ENCODE measurements at places on chromosomes 7 and 10. TPM values are rescaled to one million over a fixed set of nuclear protein-coding genes. Genes with fewer than 3 reads are reported as not detected.

PLAC9 gene
- 19.6 TPM for total RNA-seq

MET gene
- total RNA-seq = 20.3 TPM

MMP21 gene
- not detected for total RNA-seq

GRCh38 chr10:92238586-92239098 is 52.2 kb downstream of the CPEB3 start:
- DNase-seq = peak; percentile 82
- H3K4me1 ChIP-seq = peaks cover 42% of the 10 kb centered on the region
- no peaks in the 10 kb centered on the region for H3K27me3 ChIP-seq
- H3K4me3 ChIP-seq = peak overlapping the region; percentile 82
- H3K36me3 ChIP-seq = no peaks in the 10 kb centered on the region

DNA sequence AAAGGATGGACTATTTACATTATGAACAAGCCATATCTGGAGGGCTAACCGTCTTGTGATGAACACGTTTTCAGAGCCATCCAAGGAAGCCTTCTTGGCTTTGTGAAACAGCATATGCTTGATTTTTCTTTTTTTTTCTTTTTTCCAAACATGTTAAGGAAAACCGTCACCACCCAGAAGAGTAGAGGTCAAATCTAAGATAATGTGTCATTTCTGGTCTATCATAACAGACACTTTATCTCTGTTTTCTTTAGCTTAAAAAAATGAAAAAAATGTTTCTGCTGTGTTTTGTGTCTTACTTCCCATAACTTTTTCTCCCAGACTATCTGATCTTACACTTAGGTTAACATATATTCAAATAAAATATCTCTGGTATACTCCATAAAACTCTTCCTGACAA is 76.1 kb upstream of the DGKB start:
- no peaks in the 10 kb centered on the region for H3K4me1 ChIP-seq
- no peak overlapping the region for H3K27ac ChIP-seq
- no peak for DNase-seq
- H3K27me3 ChIP-seq = no peaks in the 10 kb centered on the region
- H3K36me3 ChIP-seq = no peaks in the 10 kb centered on the region

DNA sequence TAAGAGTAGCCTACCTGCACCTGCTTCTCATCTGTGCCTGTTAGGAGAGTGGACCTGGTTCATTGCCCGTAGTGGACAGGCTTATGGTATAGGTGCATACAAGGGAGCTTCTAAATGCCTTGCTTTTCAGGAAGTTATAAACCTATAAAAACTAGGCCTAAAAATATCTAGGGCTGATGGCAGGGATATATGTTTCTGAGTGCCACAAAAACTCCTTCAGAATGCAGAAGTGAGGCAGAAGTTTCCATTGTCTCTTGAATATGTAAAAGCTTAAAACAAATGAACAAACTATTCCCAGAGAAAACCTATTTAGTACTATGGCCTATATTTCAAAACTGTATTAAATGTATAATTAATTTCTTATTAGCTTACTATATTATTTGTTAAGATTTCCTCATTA is 91.8 kb downstream of the RNLS start:
- H3K27ac ChIP-seq = no peak overlapping the region
- no peaks in the 10 kb centered on the region for H3K36me3 ChIP-seq
- no peaks in the 10 kb centered on the region for H3K27me3 ChIP-seq
- no peak overlapping the region for H3K4me3 ChIP-seq
- H3K4me1 ChIP-seq = peaks cover 11% of the 10 kb centered on the region

DNA sequence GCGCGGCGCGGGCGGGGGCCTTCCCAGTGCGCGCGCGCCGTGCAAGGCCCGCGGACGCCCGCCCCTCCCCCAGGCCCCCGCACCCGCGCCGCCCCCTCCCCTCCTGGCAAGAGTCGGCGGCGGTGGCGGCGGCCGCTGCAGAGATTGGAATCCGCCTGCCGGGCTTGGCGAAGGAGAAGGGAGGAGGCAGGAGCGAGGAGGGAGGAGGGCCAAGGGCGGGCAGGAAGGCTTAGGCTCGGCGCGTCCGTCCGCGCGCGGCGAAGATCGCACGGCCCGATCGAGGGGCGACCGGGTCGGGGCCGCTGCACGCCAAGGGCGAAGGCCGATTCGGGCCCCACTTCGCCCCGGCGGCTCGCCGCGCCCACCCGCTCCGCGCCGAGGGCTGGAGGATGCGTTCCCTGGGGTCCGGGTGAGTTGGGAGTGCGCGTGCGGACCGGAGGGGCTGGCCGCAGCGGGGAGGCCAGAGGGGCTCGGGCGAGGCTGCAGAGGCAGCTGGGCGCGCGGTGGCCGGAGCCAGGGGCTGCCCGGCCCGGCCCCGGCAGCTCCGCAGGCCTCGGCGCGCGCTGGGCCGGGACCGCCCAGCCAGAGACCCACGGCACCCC is at the start of gene BMPR1A:
Gene BMPR1A (plus strand): TSS at position 109 of the 602 bp plus-strand sequence. CDS start 119,400 bp downstream, outside the sequence.
- H3K4me3 ChIP-seq = peak within 1 kb of the TSS; percentile 69
- H3K27ac ChIP-seq = peak within 1 kb of the TSS; percentile 98
- no peaks in the 10 kb centered on the region for H3K27me3 ChIP-seq

All from sigmoid colon (tissue), 7 donors.